Fibroblast of villous mesenchyme (primary cell): ENCODE measurements at places on chromosomes 1 and 21. TPM values are rescaled to one million over a fixed set of nuclear protein-coding genes. Genes with fewer than 3 reads are reported as not detected.
A peak's percentile ranks its signal among the peaks of the same experiment; 100 is the strongest.

DNA sequence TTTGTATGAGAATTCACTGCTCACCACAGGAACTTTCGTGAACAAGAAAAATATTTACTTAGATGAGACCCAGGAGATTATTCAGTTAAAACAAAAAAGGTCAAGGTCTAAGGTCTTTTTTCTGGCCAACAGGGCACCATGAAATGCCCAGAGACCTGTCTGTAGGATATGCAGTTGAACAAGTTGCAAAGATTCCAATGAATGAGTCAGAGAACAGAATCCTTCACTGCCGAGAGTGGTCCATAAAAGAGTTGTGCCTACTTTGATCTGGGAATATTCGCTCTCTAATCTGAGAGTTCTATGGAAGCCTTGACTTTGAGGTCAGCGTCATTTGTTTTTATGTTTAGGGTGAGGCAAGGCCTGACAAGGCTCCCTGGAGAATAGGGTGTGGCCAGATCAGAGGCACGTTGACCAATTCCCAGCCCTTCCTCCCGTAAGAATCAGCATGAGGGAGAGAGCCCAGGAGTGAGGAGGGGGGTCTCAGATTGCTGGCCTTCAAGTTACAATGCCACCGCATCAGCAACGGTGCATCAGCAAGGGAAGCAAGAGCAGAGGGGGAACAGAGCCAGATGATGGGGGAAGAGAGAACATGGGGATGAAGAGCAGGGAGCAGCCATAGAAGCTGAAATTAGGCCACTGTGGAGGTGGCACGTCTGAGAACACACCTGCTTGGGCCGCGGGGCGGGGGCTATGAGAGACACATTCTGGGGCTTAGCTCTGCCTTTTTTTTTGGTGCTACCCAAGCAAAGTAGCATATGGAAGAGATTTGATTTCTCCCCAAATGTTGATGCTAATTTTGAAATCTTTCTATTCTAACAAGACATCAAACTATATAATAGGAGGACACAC lies 206.4 kb upstream of the RAB4A start:
- DNase-seq: peak; percentile 53

DNA sequence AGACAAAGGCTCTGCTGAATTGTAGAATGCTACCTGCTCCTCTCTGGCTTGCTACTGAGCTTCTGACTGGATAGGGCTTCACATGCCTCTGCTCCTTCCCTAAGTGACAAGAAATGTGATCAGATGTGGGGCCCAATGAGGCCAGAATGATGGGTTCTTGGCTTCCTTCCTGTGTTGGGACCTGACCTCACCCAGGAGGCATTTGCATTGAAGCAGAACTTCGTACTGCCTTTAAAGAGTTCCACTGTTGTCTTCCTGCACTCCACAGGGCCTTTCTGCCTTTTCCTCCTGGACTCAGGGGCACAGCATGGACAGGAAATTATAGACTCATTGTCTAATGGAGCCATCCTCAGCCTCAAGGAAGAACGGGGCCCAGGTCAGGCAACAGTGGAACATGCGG lies 14.3 kb downstream of the ZNF670 start:
- no peak for DNase-seq

- DNase-seq: no peak
These were observed 103.1 kb downstream of the TOMM20 start for GRCh38 chr1:235025422-235025984.

- DNase-seq: no peak
These were observed 34.8 kb downstream of the CDCP2 start for GRCh38 chr1:54117815-54118563.

DNA sequence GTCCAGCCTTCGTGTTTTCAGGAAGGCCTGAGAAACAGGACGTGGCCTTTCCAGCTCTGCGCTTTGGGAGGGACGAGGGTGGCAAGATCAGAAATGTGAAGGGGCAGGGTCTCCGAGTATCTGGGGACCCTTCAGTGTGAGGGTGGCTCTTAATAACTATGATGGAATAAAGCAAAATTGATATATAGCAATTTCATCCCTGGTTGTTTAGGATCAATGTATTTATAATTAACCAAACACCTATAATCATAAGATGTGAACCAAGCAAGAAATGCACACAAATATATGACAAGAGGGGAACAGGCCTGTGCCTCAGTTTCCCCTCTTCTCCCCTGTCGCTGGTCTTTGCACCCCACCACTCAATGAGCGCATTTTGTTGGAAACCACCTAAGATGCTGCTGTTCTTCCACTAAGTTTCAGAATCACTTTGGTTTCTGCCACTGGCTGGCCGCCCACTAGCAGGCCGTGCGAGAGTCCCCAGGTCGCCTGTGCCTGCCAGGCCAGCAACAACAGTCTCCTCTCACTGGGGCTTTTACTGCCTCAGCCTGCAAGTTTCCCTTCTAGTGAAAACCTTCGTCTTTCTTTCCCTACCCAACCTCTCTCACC lies 36.6 kb downstream of the UBASH3A start:
- DNase-seq: no peak

Gene TMPRSS3
- total RNA-seq: not detected in 2 replicates

Gene THEM5
- not detected in 2 replicates for total RNA-seq
